ENCODE measurements at places on chromosomes 3 and 15.

DNA sequence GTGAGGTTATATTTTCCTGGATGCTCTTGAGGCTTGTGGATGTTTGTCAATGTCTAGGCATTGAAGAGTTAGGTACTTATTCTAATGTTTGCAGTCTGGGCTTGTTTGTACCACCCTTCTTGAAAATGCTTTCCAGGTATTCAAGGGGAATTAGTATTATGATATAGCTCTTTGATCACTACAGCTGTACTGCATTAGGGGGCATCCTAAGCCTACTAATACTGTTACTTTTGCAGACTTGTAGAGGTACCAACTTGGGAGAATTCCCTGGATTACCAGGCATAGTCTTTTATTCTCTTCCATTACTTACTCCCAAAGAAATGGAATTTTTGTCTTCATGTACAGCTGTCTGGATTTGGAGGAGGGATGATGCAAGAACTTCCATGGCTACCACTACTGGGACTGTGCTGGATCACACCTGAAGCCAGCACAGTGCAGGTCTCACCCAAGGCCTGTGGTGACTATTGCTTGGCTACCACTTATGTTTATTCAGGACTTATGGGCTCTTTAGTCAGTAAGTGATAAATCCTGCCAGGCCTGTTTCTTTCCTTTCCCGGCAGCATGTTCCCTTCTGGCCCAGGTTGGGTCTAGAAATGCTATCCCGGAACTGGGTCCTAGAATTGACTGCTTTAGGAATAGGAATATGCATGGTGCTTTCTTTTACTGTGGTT lies 402.9 kb downstream of the IL20RB start:
- no peak for DNase-seq

DNA sequence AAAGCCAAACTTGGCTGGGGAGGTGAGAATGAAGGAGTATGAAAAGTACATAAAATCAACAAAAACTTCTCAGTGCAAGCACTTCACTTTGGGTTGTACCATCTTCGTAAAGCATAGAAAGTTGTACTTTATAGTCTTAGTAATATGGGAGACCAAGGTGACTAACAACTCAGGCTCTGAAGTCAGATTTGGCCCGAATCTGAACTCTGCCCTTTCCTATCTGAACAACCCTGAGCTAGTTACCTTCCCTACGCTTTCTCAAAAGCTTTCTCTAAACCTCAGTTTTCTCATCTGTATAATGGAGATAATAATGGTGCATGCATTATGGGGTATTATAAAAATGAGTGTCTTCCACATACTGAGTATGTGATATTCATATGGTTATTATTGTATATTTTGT lies 285.4 kb upstream of the UMPS start:
- DNase-seq: no peak

- no peak for DNase-seq
These were observed 26.7 kb downstream of the SCG3 start for GRCh38 chr15:51708013-51708412.

DNA sequence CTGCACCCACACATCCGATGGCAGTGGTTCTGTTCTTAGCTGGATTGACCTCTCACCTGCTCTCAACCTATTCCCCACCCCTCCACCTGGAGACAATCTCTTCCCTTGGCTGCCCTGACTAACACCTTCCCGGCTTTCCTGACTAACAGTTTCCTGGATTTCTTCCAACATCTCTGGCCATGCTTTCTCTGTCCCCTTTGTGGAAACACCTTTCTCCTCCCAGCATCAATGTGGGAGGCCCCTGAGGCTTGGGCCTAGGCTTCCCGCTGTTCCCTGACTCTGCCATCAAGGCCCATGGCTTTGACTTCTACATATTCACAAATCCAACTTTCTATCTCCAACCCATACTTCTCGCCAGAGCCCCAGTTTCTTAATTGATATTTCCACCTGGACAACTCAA lies 142.8 kb upstream of the ATP2B2 start:
- no peak for DNase-seq

DNA sequence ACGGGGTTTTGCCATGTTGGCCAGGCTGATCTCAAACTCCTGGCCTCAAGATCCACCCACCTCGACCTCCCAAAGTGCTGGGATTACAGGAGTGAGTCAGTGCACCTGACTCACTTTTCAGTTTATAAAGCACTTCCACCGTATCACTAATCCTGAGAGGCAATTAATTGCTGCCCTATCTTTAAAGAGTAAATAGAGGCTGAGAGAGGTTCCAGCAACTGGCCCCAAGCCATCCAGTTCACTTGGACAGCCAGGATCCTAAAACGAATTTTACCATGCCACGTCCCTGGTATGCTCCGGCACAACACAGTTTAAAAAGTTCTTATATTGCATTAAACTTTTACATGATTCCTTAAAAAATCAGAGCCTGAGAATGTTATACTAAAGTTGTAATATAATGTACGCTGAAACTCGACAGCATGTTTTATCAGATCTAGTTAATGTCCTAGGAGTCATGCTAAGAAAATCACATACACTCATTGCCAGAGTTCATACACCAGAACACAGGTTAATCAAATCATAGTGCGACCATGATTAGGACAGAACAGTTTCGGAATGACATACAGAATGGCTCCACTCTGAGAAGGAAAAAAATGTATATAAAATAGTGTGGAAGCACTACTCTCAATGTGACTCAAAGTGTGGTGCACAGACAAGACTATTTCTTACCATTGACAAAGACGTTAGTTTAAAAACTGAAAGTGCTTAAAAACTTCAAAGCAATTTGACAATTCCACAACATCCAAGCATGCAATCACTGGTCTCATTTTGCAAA lies 125.4 kb downstream of the ULK4 start:
- no peak for DNase-seq

GRCh38 chr3:31670136-31670535 lies 137.4 kb downstream of the STT3B start:
- DNase-seq: no peak

DNA sequence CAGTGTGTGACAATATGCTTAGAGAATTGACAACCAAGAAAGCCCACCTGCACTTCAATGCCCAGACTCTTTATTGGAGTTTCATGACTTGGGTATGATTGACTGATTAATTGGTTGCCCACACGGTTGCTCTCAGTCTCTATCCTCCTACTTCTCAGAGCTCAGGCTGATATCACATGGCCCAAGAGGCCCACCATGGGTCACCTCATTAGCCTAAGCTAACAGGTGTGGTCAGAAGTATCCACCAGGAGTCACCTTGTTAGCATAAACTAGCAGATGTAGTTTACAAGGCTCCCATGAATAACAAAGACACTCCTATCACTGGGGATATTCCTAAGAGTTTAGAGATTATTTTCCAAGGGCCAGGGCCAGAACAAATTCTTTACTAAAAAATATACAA lies 120.2 kb upstream of the MBNL1 start:
- DNase-seq: no peak

- DNase-seq: no peak
These were observed 2.9 kb downstream of the ESYT3 start for GRCh38 chr3:138437281-138437680.

DNA sequence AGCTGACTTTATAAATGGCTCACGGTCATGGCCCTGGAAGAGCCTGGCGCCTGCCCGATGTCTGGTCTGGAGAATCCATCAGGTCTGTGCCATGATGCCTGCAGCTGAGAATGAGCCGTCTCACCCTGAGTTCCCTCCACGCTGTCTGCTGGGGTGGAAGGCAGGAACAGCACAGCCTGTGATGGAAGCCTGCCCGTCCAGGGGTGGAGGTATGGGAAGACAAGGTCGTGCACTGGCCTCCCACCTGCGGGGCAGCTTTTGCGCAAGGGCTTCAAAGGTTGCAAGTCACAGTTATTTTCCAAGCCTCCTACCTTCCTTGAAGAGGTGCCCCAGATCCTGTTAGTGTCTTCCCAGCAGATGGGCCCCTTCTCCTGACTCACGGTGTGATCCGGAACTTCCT lies 275.5 kb downstream of the FAM43A start:
- DNase-seq: no peak

GRCh38 chr3:120092474-120092873 lies 1.8 kb downstream of the GSK3B start:
- no peak for DNase-seq

DNA sequence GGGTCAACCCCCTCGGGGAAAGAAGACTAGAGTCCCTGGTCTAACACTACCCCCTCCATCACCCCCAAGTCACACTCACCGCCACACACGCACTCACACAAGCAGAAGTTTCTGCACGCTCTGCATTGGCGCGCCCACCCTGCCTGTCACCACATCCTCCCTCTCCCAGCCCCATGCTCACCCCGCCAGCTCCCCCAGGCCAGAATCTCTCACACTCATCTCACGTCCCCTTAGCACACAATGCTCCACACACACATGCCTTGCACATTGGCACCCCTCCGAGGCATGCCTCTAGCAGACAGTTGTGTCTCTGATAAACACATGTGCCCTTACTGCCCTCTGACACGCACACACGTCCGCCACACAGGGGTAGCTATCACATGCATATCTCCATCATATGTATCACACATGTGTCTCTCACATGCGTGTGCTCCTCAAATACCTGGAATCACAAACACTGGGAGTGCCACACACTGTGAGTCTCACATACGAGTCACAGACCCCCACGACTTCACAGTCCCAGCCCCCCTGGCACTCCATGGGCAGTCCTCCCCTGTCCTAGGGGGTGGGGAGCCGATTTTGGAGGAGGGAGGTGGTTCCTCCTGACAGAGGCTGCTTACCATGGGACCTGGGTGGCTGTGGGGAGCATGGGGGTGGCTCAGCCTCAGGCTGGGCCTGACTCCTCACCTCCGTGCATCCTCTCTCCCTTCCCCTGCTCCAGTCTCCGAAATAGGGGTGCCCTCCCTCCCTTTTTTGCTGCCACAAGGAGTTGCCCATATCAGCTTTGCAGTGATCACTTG lies 898 bp downstream of the FBLN2 start:
- no peak for DNase-seq

DNA sequence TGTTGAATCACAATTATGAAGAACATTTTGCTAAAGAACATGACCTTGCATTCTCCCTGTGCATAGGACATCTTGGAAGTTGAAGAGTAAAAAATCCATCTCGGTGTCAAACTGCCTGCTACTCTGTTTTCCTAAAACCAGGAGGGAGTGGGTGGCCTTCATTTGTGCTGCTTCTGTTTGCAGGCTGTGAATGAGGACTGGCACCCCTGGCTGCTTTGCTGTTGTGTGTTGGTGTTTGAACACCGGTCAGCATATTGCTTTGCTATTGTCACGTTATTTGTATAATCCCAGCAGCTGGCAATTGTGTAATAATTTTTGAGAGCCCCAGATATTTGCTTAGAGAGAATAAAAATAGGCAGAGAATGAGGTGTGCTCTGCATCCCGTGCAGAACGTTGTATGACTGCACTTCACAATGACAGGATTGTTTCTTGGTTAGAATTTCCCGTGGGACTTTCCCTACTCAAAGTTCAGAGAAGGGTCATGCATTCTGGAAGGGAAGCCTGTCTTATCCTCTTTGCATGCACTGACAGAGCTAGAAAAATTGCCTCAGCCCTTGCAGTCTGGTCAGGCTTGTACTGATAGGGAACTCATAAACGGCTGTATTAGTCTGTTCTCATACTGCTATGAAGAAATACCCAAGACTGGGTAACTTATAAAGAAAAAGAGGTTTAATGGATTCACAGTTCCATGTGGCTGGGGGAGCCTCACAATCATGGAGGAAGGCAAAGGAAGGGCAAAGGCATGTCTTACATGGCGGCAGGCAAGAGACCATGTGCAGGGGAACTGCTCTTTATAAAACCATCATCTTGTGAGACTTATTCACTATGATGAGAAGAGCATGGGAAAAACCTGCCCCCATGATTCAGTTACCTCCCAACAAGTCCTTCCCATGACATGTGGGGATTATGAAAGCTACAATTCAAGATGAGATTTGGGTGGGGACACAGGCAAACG lies 16.3 kb downstream of the SV2B start:
- DNase-seq: no peak

DNA sequence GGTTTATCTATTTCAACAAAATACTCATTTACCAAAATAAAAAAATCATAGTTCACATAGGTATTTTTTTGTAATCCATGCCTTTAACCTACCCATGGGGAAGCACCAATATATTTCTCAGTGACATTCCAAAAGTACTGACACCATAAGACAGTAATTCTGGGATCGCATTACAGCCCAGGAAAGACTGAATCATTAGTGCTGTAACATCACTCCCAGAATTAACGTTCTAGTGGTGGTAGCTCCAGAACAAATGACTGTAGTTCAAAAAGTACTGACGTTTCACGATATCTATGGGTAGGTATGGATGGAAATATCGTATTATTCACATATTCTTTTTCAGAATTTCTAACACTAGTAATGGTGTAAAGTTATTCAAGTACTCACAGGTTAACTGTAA lies 54.3 kb upstream of the NEK10 start:
- no peak for DNase-seq

DNA sequence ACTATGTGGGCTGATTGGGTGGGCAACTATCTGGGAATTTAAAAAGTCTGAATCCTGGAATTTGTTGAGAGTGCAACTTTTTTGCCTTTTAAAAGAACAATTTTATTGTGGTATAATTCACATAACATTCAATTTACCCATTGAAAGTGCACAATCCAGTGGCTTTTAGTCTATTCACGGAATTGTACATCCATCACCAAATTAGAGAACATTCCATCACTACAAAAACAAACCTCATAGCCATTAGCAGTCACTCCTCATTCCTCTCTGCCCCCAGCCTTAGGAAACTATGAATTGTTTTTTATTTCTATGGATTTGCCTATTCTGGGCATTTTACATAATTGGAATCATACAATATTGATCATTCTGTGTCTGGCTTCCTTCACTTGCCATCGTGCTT lies 101.8 kb upstream of the ALDH1A3 start:
- DNase-seq: no peak

DNA sequence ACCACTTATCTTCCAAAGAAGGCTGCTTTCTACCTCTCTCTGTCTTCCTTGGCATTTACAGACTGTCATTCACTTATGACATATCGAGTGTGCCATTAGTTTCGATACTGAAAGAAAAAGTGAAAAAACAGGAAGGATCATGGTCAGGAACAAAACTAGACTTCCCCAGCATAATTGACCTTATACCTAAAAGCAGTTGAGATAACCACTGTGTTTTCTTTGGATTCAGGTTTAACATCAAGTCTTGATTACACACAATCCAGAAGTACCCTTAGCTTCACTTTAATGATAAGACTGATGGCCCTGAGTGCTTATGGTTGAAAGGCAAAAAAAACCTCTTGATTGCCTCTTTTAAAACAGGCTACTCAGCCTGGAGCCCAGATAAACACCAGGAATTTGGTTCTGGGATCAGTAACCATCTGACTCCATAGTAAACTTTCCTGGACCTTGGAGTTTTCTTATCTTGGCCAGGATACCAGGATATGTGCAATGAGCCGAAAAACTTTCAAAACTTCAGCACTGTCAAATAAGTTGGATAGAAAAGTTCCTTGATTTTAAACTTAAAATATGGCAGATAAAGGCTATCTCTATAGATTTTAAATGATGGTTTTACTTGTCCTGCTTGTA lies 5.0 kb upstream of the UACA start:
- no peak for DNase-seq
